IPS DF 19.7 (cell line): ENCODE measurements at places on chromosomes 11 and 22.

GRCh38 chr11:27720277-27720830, 20.1 kb upstream of the BDNF start:
- DNase-seq: no peak

GRCh38 chr22:36343070-36343719, 44.6 kb downstream of the MYH9 start:
- no peak for DNase-seq

- no peak for DNase-seq
Measured at GRCh38 chr11:89540826-89541225, 49.7 kb upstream of the NOX4 start.

- no peak for DNase-seq
Measured at GRCh38 chr11:47099214-47099917, 77.3 kb downstream of the ARFGAP2 start.

GRCh38 chr11:67120881-67121710, 2.0 kb downstream of the KDM2A start:
- DNase-seq: no peak

GRCh38 chr11:78270971-78271370, 82.3 kb downstream of the USP35 start:
- DNase-seq: no peak

GRCh38 chr11:32658639-32659406, 75.2 kb downstream of the EIF3M start:
- DNase-seq: no peak

DNA sequence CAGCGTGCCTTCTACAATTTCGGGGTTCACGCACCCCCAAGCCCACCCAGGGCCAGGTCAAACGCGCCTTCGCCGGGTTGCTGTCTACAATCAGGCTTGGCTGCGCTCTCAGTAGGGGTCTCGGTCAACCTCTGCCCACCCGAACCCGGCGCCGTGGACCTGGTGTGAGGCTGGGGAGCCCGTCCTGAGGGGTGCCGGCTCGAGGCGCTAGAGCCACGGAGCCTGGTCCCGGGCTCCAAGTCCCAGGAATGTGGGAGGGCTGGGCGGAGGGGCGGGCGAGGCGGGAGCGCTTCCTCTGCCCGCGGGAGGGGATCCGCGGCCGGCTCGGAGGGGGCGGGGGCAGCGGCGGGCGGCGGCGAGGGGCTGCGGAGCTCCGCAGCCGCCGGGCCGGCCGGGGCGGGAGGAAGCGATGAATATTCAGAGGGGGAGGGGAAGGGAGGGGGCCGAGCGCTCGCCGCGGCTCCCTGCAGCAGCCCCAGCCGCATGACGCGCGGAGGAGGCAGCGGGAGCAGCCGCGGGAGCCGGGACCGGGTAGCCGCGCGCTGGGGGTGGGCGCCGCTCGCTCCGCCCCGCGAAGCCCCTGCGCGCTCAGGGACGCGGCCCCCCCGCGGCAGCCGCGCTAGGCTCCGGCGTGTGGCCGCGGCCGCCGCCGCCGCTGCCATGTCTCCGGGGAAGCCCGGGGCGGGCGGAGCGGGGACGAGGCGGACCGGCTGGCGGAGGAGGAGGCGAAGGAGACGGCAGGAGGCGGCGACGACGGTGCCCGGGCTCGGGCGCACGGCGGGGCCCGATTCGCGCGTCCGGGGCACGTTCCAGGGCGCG, at the start of gene PTPRJ:
Gene PTPRJ (plus strand): TSS at position 472 of the 819 bp plus-strand sequence. CDS start 354 bp downstream, outside the sequence.
- no peak for DNase-seq

GRCh38 chr22:44693756-44694155, 8.2 kb upstream of the PRR5 start:
- no peak for DNase-seq

GRCh38 chr22:49320714-49321476, 506.8 kb downstream of the BRD1 start:
- DNase-seq: no peak

- DNase-seq: peak; percentile 30
Measured at GRCh38 chr11:35083431-35084238, 55.3 kb upstream of the CD44 start.

DNA sequence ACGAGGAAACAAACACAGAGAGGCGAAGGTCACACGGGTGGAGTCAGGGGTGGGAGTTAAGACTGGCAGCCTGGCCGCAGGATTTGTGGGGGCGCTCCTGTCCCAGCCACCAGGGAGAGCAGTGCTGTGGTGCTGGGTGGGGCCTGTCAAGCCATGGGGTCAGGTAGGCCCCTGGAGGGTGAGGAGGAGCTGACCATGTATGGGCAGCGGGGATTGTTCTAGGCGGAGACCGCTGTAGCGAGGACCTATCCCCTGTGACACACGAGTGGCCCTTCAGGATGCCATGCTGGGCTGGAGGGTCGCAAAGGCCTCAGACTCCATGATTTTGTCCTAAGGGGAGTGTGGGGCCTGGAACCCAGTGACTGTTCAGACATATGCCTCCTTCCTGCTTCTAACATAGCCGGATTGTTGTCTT, 1.6 kb upstream of the RPS19BP1 start:
- DNase-seq: no peak

- DNase-seq: no peak
Measured at GRCh38 chr11:66976028-66976467, 944 bp downstream of the C11orf86 start.

GRCh38 chr11:132895340-132895739, 637.0 kb downstream of the OPCML start:
- DNase-seq: no peak

DNA sequence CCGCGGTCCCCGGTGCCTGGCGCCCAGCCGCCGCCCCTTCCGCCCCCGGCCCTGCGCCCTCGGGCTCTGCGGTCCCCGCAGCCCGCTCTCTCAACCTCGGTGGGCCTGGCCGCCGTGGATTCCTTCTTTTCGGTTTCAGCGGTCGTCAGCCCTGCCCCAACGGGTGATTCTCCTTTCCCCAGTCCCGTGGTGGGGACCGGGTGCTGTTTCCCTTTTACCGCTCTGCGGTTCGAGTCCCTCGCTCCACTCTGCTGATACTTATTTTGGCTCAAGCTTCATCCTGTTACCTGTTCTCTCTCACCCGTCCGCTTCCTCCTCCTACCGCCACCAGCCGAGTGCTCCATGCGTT, 494 bp downstream of the ZDHHC5 start:
- DNase-seq: no peak

DNA sequence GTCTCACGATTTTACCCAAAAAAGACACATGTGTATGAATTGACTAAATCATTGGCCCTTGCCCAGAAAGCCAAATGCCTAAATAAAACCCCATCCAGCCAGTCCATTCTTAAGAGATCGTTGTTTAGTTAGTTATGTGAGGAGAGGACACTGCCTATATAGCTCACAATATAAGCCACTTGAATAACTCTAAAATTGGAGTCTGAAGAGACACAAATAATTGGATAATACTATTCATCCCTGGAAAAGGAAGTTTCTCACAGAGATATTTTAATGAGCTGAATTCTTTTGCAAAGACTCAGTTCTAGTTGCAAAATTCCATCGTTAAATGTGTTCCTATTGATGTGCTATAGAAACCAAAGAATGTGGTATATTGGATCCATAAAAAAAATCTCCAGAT, 176.7 kb downstream of the SOX6 start:
- no peak for DNase-seq

GRCh38 chr22:35629406-35630216, 12.5 kb upstream of the MB start:
- DNase-seq: no peak

DNA sequence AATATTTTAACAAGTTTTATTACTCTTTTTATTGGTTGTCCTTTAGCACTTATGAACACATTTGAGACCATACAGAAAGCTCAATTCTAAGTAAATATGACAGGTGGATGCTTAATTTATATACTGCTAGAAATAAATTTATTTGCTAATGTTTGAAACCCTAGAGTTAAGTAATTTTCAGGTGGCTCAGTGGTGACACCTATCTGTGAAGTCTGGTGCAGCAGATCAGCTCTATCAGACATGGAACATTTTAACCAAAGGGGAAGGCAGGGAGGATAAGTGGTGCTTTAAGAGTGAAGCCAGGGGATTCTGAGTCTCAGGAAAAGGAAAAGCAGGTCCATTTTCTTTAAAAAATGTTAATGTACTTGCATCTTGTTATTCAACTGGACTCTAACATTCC, 175.8 kb downstream of the DSCAML1 start:
- no peak for DNase-seq

DNA sequence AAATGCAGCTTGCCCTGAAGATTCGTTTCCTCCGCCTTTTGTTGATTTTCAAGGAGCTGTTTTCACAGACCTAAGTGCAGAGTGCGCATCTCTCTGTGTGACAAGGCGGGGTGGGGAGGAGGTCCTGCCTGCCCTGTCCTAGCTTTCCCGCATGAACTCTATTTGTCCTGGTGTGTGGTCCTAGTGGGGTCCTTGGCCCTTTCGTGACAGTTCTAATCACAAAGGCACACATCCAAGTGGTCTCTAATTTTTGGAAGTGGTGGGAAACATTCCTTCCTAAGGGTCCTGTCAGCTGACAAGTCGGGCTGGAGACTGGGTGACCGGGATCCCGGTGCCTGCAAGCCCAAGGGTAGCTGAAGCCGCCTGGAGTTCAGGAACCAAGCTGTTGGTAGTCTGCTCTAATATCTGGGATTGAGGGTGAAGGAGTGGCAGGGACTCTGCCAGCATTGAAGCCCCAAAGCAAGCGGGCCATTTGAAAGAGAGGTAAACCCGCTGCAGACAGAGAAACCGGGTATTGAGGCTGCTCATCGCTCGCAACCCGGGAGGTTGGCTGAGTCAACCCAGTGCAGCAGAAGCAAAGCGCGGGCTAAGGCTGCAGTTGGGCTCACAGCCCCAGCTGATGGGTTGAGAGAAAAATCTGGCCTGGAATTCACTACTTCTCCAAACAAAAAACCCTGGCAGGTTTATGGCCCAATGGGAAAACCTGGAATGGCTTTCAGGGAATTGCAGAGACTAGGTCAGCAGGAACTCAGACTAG, 28.1 kb upstream of the FBXO3 start:
- DNase-seq: peak; percentile 79

GRCh38 chr22:20238901-20239675, 29.0 kb downstream of the RTN4R start:
- no peak for DNase-seq

DNA sequence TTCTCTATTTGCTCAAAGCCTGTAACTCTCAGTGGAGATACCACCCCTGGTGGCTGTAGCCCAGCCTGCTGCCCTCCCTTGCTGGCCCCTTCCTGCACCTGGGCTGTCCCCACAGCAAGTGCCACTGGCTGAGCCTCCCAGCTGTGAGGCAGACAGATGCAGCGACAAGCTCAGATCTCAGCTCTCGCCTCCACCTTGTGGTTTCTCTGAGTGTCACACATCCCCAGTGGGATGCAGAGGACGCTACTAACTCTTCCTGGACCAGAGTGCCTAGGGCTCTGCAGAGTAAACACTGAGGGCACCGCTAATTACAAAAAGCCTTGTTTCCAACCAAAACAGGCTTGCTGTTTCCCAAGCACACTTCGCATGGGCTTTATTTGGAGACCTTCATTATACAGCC, 8.9 kb downstream of the YPEL1 start:
- DNase-seq: no peak

DNA sequence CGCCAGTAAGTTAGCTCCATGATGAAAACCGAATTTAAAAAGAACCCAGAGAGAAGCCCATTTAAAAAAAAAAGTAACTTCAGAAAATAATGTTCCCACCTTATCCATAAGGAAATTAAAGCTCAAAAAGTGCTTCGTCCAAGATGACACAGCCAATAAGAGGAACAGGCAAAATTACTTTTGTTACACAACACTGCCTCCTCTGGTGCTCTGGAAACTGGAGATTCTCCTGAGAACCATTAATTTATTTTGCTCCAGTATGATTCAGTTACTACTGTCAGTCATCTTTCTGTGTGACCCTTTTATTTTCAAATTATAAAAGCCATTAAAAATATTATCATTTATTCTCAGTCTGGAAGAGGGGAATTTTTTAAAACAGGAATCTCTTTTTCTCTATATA, 2.0 kb downstream of the IFT27 start:
- no peak for DNase-seq

- DNase-seq: no peak
Measured at GRCh38 chr11:99568808-99569207, 548.1 kb downstream of the CNTN5 start.

- no peak for DNase-seq
Measured at GRCh38 chr11:18522388-18522787, 4.4 kb downstream of the TSG101 start.

DNA sequence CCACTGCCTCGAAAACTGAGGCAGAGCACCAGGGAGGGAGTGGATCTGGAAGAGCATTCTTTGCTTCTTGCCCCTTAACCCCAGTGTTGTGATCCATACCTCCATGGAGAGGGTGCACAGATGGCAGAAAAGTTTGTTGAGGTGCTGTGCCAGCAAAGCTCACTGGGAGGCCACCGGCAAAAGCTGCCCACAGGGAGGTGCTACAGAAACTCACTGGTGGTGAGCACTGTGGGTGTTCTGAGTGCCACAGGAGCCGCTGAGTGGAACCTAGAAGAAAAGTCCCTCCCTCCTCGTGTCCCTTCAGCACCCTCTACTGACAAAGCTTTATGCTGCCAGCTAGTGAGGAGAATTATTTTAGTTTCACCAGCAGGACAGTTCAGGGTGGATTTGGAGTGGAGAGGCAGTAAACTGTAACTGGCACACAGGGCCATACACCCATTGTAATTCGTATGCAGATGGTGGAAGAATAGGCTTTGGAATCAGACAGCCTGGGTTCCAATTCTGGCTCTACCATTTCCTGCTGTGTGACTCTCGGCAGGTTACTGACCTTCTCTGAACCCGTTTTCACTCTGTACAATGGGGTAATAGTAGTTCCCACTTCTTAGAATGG, 84.6 kb downstream of the SWAP70 start:
- no peak for DNase-seq

DNA sequence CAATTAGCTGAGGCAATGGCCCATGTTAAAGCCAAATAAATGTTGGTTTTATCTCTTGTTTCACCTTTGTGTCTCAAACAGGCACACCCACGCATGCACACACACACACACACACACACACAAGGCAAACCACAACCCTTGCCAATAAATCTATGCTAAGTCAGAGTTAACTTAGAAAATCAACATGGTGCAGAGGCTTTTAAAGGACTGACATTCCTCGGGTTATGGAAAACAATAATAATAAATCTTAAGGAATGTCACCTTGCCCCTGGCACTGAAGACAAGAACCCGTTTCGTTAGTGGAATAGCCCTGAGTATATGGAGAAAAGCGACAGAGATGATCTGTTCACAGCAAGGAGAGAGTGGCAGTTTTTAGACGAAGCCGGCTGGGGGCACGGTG, 326.3 kb downstream of the NTM start:
- DNase-seq: no peak

- DNase-seq: peak; percentile 28
Measured at GRCh38 chr11:10653946-10654810, 39.4 kb downstream of the IRAG1 start.

DNA sequence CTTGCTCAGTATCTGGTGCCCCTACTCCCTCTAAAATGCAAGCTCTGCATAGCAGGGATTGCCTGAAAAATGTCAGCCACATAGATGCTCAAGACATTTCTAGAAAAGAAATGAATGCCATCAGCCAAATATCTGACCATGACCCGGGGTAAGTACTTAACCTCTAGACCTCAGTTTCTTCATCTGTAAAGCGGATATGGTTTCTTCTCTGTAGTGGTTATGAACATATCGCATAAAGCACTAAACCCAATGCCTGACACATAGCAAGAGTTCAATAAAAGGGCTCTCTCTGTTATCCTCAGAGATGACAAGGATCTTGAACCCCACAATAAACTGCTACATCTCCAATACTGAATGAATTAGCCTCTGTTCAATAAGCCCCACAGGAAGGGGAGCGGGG, 122.6 kb downstream of the ABTB2 start:
- no peak for DNase-seq

- no peak for DNase-seq
Measured at GRCh38 chr22:39478441-39478850, 21.6 kb downstream of the MGAT3 start.

GRCh38 chr11:110797453-110797852, 85.2 kb upstream of the ARHGAP20 start:
- DNase-seq: no peak

- no peak for DNase-seq
Measured at GRCh38 chr11:68838572-68838964, 3.1 kb downstream of the CPT1A start.
